ENCODE measurements at places on chromosomes 4 and X.

DNA sequence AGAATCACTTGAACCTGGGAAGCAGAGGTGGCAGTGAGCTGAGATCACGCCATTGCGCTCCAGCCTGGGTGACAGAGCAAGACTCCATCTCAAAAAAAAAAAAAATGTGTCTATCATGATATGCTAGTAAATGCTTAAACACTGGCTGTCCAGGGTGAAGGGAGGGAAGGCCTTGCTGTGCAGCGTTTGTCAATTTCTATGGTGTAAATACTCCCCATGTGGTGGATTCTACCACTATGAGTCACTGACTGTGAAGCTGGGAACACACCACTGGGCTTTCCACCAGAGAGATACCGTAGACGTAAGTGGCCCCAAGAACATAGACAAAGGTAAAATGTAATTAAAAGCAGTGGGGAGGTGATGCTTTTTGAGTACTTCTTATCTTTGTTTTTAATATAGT lies 51.3 kb upstream of the LEF1 start:
- no peak for DNase-seq

DNA sequence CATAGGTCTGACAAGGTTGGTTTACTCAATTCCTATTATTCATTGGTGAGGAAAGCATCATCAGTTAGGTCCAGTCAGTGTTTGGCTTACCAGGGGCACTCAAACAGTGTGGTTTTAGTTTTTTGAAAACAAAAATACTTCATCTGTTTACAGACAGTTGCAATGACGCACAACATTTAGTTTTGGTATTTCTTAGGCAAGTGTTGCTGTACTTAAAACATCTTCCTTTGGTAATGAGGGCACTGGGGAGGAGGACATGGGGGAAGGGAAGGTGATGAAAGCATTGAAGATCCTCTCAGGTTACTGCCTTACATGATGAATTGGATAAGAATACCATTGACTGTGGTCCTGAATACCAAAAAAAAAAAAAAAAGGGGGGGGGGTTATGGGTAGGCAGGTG lies 93.7 kb upstream of the MAOA start:
- DNase-seq = no peak

DNA sequence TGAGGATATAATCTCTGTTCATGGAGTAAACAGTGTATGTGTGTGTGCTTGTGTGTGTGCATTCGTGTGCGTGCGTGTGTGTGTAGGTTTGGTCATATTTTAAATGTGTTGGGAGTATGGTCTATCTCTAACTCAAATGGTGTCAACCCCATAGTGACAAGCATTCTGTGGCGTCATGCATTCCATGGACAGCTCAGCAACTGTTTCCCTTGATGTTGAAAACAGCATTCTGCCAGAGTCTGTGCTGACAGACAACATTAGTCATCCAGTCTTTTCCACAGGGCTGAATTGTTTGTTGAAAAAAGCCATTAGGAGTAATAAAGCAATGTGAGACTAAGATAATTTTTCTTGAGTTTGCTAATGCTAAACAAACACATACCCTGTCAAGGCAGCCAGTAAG lies 706.6 kb downstream of the PCDH19 start:
- no peak for DNase-seq

GRCh38 chr4:138916763-138917162 lies 98.8 kb upstream of the NOCT start:
- no peak for DNase-seq

- no peak for DNase-seq
Measured at GRCh38 chrX:13780868-13781427, 35.9 kb downstream of the GPM6B start.

GRCh38 chrX:38426785-38427184 lies 74.4 kb downstream of the OTC start:
- DNase-seq = no peak

DNA sequence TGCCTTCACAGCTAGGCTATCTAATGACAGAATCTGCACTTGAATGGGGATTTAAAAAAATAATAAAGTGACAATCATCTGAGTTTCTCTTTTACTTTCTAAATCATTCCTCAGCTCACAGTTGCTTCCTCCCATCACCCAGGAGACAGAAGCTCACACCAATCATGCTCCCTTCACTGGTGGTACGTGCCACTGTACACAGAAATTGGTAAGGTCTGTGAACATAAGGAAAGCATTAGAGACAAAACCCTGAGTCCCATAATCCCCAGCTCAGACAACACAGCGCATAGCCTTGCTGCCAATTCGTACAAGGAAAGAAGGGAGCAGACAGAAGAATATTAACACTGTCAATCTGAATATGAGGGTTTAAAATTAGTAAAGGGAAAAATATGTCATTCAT lies 133.1 kb downstream of the IDS start:
- no peak for DNase-seq

- DNase-seq = no peak
Measured at GRCh38 chr4:162164906-162165510, 1.2 kb upstream of the FSTL5 start.

DNA sequence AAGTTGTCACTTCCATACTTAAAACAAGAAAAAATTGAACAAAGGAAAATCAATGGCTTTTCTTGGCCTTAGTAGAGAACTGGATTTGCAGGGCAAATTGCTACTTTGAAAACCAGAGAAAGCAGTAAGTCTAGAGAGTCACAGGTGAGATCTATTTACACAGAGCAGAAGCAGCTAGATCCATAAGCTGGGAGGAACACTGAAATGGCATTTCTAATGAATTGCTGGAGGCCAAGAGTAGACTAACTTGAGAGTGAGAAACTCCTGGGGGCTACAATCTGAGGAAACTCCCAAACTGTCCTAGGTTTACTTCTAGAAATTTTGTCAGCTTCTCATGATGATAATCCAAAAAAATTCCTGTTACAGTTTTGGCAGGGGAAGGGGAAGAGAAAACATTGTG lies 133.3 kb downstream of the SPCS3 start:
- no peak for DNase-seq

DNA sequence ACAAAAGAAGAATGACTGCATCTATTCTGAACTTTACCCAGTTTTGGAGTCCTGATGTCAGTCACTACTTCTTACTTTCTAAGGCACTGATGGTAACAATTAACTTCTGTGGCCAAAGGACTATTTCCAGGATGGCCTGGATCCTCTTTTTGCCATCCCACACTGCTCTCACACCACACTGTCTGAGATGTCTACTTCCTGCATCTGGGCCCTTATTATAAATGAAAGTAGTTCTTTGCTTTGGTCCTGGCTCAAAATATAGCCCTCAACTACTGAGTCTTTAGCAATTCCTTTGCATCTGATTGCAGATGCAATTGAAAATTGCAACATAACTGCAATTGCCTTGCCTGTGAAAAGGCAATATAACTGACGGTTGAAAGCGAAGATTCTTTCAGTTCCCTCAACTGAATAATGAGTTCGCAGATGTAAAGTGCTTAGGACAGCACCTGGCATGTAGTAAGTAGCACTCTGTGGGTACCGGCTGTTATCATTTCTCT lies 44.2 kb downstream of the COQ2 start:
- no peak for DNase-seq

DNA sequence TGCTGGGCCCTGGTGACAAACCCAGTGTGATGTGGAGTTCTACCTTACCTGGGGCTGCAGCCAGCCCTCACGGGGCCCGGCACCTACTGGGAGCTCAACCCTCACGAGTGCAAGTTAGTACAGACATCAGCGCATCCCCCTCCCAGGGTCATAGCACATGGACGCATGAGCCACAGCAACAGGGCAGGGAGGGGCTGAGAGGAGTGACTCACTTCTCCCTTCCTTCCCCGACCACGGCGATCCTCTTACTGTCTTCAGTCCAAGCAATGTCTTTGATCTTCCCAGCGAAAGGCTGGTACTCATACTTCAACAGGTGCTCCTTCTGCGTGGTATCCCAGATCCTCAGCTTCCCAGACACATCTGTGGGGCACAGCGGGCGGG lies 17.8 kb downstream of the WDR1 start:
- DNase-seq = no peak

GRCh38 chr4:184845367-184846021 lies 19.7 kb upstream of the ACSL1 start:
- DNase-seq = no peak

DNA sequence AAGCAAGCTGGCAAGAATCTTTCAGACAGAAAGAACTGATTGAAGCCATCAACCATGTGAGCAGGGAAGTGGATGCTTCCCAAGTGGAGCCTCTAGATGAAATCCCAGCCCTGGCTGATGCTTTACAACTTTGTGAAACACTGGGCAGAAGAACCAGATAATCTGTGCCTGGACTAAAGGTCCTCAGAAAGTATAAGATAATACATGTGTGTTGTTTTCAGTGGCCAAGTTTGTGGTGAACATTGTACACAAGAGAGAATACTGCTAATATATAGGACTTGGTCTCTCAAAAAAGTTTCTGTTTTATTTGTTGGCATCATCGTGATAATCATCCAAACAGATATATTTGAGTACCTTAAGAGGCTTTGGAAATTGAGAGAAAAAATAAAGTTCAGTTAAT lies 1367.8 kb upstream of the IGFBP7 start:
- no peak for DNase-seq

- DNase-seq = no peak
Measured at GRCh38 chr4:91758487-91758886, 545.3 kb upstream of the GRID2 start.

DNA sequence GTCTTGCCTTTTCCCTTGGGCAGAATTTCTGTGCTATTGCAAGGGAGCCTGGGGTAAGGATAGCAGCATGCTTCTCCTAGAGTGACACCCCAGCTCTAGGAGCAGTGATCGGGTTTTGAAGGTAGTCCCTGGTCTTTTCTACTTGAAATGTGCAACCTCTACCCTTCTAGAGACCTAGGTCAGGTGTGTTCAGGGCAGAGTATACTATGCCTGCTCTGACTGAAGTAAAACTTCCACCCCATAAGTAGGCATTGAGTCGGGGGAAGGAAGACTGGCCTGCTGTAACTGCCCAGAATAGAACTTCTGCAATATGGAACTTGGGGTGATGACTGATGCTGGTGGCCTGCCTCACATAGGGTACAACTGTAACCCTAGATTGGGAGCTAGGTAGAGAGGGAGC lies 80.9 kb downstream of the ARHGAP36 start:
- DNase-seq = no peak

DNA sequence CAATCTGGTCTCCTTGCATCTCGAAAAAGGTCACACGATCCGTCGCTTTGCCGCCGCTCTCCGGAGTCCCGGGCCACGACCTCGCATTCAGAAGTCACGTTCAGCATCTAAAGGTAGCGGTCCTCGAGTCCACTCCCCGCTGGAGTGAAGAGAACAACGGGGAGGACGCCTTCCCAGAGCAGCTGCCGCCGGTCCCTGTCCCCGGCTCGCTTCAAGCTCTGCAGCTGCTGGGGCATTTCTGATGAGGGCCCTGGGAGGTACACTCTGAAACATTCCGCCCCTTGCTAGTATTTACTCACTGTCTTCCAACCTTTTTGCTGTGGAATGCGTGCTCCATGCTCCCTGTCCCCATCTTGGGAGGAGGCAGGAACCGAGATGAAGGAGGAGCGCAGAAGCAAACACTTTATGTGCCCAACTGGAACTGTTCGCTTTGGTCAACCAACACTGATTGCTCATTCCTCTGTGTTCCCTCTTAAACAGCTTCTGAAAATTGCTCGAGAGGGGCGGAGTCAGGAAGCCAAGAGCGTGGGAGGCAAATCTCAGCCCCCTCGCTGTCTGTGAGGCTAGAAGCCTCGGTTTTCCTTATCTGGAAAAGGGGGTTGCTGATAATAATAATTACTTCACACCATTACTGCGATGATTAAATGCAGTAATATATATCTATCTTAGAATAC lies 6.4 kb upstream of the VAMP7 start:
- DNase-seq = no peak

- no peak for DNase-seq
Measured at GRCh38 chr4:138935135-138935807, 80.3 kb upstream of the NOCT start.

DNA sequence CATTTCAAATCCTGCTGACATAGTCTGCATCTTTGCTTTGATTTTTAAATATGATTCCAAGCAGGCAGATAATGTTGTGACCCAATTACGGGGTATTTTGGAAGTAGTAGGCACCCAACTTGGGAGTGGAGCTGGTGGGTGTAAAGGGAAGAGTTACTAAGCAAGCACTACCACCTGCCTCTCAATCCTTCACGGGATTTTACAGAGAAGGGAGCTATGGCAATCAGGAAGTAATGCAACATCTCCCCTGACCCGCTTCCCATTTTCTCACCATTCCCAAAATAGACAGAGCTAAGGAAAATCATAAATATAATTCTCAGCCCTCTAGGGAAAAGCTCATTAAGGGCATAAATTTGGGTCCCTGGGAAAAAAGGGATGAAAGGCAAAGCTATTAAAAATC lies 9.2 kb downstream of the APBB2 start:
- DNase-seq = no peak

- no peak for DNase-seq
Measured at GRCh38 chr4:89119166-89119565, 7.8 kb downstream of the TIGD2 start.

GRCh38 chrX:120536061-120536460 lies 24.7 kb downstream of the CUL4B start:
- no peak for DNase-seq

- no peak for DNase-seq
Measured at GRCh38 chrX:21490341-21490740, 116.1 kb downstream of the CNKSR2 start.

GRCh38 chr4:5921101-5921980 lies 28.5 kb upstream of the CRMP1 start:
- DNase-seq = no peak

DNA sequence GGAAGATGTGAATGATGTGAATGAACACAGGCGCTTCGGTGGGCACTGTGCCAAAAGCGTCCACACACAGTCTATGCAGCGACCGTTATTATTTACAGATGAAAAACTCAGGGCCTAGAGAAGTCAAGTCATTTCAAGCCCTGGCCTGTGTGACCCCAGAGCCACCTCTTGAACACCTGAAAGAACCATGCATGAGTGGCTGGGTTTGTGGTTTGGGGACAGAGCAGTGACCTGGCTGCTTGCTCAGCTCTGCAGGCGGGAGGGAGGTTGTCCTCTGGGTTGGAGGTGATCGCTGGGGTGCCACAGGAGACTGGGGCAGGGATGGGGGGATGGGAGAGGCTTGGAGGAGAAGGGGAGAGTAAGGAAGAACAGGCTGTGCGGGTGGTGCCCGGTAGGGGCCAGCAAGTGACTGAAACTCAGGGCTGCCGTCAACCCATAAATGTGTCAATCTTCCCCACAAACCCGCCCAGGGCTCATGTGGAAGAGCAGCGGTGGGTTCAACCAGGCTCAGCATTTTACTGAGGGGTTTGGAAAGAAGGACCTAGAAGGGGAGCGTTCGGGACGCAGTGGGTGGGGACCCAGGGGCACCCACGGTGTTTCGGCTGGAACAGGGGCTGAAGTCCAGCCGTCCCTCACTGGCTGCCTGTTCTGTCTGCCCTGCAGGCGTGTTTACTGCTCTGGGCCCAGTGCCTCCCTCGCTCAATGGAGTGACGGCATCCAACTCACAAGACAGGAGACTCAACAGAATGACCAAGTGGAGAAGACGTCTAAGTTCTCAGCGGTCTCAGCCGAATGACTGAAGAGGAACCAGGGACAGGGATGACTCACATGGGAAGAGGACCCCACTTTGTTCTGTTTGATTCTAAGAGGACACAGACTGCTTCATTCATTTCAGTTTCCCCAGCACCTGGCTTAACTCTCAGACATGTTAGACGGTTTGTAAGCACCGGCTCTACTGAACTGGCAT lies 167.8 kb downstream of the AFAP1 start:
- no peak for DNase-seq

GRCh38 chrX:1511150-1511549 lies 25.8 kb downstream of the P2RY8 start:
- no peak for DNase-seq

GRCh38 chr4:17497890-17498523 lies 13.9 kb downstream of the QDPR start:
- DNase-seq = no peak

GRCh38 chrX:52577464-52578173 lies 60.8 kb upstream of the XAGE1B start:
- no peak for DNase-seq

All from SK-N-DZ (cell line).